Fibroblast of mammary gland (primary cell): ENCODE measurements at places on chromosomes 1 and 21.

- DNase-seq = peak; percentile 23
Observed at GRCh38 chr1:82586473-82586872, 785.7 kb downstream of the ADGRL2 start.

DNA sequence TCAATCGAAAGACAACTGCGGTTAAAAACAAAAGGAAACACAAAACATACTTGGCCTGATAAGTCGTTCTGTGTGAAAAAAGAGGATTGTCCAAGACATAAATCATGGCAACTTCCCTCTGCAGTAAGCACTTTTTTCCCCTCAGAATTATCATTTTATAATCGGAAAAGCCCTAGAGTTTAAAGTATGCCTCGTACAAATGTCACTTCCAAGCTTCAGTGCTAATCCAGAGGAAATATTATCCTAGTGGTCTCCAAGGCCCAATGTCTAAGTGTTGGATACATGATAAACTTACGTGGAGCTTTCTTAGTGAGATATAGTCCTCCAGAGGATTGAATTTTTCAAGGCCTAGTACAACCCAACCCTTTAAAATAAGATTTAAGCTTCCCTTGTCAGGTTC, 11.2 kb upstream of the NTMT2 start:
- DNase-seq = no peak

GRCh38 chr1:212098310-212098709, 62.8 kb downstream of the DTL start:
- DNase-seq = no peak

DNA sequence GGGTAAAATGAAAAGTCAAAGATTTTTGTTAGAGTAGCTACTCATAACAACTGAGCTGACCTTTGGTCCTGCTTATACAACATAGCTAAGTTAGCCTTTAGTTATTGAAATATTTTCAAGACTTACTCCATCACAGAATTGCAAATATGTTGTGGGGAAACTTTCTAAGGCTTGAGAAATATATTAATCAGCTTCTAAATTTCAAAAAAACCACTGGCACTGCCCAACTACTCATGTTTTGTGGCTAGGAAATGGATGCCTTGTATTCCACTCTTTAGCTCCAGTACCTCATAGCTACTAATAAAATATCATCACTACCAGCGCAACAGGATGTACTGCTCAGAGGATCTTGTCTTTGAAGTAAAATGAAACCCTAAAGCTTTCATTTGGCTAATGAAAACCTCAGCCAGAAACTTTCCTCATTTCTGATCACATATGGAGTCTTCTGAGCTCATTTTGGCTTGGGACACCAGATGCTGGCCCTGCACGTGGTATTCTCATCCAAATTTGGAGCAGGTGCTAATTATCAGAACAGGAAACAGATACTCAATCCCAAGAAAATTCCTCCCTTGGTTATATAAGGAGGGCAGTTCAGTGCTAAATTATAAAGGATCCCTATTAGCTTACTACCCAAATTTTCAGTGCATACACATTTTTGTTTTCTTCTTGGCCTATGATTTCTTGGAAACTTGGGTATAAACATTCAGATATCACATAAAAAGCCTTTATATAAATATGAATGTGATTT, 690.7 kb downstream of the ADGRL2 start:
- DNase-seq = peak; percentile 17

DNA sequence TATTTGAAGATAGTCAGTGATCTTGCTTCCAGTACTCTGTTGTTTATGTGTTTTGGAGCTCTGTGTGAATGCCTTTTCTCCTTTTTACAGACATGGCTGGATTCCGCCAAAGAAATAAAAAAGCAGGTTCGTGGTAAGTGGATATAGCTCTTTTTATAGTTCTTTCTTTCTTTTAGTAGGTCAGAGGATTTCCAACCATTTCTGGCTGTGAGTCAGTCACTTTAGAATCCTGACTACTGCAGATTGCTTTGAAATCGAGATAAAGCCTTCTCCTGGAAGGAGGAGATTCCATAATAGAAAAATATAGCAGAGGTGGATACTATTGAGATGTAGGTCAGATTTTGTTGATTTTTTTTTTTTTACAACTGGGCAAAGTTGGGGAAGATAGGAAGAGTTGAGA, 97.4 kb downstream of the EPB41 start:
- no peak for DNase-seq

DNA sequence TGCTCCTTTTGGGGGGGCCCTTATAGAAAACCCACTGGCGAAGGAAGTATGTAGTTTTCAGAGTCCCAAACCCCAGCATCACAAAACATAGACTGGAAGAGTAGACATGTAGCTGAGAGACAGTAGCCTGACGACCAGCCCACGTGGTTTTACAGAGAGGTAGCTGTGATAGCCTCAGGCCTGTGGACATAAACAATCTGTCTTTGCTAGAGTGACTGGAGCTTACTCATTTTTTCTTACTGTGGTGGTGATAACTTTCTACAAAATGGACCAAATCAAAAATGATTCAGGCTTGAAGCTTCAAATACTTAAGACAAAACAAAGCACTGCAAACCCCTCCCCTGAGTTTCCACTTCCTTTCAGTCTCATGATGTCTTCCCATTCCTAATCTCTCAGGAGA, 497.0 kb downstream of the RWDD3 start:
- DNase-seq = no peak

DNA sequence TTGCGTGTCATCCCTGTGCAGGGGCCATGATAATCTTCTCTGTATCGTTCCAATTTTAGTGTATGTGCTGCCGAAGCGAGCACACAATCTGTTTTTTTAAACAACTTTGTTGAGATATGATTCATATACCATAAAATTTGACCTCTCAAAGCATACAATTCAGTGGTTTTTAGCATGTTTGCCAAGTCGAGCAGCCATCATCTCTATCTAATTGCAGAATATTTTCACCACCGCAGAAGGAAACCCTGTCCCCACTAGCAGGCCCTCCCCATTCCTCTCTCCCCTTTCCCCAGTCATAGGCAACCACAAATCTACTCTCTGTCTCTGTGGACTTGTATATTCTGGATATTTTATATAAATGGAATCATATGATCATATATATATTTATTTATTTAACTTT, 78.7 kb upstream of the TINAGL1 start:
- no peak for DNase-seq

DNA sequence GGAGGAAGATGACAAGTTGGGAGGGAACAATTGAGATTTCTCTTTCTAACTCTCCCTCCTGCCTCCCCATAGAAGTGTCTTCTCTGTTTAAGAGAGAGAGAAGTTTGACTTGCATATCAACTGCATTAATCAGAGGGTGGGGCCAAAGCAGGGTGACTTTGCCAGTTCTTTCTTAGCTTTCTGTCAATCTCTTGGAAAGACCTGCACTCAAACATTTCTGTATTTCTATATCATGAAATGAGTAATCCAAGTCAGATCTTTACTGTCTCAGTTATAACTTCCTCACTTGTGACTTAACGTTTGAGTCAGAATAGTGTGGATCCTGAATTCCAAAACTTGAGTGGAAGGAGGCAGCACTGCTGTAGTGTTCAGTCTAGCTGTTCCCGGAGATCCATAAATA, 180.8 kb upstream of the KCNK2 start:
- DNase-seq = peak; percentile 60

DNA sequence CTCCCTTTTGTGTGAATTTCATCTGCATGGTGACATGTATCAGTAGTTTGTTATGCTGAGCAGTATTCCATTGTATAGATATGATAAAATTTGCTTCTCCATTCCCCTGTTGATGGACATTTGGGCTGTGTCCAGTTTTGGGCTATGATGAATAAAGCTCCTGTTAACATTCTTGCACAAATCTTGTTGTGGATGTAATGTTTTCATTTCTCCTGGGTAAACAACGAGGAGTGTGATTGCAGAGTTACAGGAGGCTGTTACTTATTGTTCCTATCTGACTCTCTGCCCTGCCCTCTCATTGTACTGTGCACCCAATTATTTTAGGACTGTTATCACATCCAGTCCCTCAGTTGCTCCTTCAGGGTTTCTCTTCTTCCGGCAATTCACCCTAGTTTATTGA, 24.2 kb downstream of the MAPKAPK2 start:
- no peak for DNase-seq

DNA sequence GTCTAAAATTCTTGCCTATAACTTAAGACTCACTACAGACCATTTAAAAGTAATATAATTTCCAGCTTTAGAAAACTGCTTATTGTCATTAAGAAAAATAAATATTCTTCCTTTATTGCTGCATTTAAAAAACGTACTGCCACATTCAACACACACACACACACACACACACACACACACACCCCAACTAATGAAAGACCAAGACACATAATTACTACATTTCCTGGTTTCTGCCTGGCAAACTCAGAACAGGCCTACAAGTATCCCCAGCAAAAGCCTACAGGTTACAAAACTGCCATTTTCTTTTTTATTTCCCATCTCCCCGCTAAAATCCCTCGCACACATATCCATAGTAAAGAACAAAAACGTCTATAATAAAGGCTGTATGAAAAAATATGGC, 1.5 kb downstream of the DENND2C start:
- no peak for DNase-seq

DNA sequence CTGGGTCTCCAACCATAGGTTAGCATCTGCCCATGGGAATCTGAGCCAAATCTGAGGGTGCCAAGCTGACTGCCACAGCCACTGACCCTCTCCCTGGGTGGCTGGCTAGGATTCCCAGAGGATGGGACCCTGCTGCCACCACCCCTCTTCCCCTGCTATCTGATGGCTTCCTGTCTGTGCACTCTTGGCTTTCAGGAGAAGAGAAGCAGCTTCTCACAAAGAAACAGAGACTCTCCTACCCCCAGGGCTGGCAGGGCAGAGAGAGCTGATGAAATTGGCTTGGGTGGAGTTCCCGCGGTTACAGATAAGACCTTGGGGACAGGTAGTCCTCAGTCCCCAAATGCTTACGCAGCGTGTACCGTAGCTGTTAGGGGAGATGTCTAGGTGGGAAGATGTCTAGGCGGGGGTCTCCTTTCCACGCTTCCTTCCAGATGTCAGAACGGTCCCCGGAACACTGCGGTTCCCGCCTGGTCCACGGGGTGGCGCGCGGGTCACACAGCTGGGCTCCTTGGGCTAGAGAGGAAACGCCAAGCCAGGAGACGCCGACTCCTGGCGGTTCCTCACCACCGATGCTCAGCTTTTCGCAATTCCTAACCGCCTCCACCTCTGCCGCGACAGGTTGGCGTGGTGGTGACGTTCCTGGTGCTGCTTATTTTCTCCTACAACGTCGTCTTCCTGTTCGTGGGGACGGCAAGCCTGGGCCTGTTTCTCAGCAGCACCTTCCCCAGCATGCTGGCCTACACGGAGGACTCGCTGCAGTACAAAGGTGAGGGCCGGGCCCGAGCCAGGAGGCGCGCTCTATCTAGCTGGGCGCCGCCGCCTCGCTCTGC, 40.1 kb downstream of the ELK4 start:
- peak; percentile 76 for DNase-seq

GRCh38 chr1:54800041-54800898, 853 bp downstream of the TTC22 start:
- no peak for DNase-seq

DNA sequence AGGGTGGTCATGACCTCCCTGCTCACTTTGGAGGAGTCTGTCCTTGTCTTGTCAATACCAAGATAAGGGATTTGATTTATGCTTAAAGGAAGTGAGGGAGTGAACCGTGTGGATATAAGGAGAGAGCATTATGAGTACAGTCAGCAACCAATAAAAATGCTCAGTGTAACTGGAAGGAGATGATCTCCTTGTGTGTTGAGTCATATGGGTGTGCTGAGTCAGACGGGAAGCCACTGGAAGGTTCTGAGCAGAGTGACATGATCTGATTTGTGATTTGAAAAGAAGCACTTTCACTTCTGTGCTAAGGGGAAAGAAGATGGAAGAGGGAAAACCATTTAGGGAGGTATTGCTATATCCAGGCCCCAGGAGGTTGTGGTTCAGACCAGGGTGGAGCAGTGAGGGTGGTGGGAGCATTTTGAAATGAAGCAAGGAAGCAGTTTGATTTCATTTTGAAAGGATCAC, 2.5 kb upstream of the BCL10 start:
- peak; percentile 97 for DNase-seq

DNA sequence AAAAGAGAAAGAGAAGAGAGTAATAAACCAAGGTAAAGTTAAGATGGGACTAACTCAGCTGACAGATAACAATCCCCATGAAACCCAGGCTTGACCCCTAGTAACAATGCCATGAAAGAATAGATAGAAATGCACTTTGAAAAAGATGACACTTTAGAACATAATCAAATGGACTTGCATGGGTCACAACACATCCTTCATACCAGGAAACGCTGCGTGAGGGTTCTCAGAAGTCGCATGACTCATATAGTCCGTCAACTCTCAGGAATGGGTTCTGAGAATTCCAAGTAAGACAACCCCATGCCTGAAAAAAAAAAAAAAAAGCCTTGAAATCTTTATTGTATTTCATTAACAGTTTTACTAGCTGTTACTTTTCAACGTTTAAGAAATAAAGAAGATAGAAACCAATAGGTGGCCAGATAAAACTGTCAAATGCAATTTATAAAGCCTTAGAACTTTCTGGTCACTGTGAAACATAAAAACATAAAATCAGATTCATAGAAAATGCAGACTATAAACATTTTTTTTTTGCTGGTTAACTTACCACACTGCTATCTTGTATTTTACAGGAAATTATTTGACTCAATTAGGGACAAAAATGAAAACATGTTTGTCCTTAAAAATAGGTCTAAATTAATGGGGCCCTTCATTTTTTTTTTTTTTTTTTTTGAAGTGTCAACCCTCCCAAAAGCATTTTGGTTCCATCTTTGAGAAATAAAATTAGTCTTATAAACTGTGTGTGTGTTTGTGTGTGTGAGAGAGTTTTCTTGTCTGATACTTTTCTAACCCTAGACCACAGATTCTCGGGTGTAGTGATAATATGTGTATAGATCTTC, 202.1 kb downstream of the NCAM2 start:
- peak; percentile 99 for DNase-seq

- no peak for DNase-seq
Observed at GRCh38 chr1:202361701-202362100, 13.2 kb downstream of the PPP1R12B start.

- no peak for DNase-seq
Observed at GRCh38 chr1:182713492-182713891, 29.1 kb upstream of the RGS8 start.

DNA sequence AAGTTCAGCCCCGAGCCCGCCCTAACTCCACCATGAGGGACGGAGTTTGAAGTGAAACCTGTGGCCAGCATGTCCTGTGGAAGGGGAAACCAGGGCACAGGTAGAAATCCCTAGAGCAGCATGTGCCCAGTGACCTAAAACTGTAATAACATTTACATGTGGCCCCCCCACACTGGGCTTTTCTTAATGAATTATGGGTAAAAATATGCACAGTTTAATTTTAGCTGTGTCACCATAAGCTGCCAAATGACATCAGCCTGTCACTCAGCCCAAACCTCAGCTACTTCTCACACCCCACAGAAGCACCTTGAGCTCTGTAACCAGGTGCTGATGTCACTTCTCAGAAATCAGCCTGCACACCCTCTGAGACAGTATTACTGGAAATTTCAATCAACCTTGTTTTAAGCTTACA, 50.0 kb upstream of the SLC19A1 start:
- no peak for DNase-seq

GRCh38 chr1:101907264-101907663, 89.5 kb downstream of the OLFM3 start:
- no peak for DNase-seq

- DNase-seq = no peak
Observed at GRCh38 chr1:157415661-157416060, 136.7 kb downstream of the FCRL5 start.

GRCh38 chr1:245690156-245690690, 535.4 kb downstream of the KIF26B start:
- peak; percentile 5 for DNase-seq
